ENCODE measurements at places on chromosomes 7 and 10.

- peak; percentile 59 for DNase-seq
Measured at GRCh38 chr10:132832186-132832969, 46.4 kb upstream of the NKX6-2 start.

GRCh38 chr10:116838143-116838725, 11.1 kb upstream of the ENO4 start:
- DNase-seq, result no peak

DNA sequence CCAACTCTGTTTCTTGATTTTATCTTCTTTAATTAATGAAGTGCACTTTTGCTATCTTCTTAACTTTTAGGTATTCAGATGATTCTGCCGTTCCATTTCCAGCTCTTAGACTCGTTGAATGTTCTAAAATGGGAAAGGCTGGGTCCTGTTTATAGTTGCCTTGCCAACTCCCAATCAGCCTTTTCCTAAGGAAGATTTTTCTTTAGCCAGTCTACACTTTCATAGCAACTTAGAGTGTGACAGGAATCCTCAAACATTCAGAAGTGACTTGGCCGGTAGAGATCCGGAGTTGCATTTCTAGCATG, 23.0 kb upstream of the TRIL start:
- DNase-seq, result no peak

DNA sequence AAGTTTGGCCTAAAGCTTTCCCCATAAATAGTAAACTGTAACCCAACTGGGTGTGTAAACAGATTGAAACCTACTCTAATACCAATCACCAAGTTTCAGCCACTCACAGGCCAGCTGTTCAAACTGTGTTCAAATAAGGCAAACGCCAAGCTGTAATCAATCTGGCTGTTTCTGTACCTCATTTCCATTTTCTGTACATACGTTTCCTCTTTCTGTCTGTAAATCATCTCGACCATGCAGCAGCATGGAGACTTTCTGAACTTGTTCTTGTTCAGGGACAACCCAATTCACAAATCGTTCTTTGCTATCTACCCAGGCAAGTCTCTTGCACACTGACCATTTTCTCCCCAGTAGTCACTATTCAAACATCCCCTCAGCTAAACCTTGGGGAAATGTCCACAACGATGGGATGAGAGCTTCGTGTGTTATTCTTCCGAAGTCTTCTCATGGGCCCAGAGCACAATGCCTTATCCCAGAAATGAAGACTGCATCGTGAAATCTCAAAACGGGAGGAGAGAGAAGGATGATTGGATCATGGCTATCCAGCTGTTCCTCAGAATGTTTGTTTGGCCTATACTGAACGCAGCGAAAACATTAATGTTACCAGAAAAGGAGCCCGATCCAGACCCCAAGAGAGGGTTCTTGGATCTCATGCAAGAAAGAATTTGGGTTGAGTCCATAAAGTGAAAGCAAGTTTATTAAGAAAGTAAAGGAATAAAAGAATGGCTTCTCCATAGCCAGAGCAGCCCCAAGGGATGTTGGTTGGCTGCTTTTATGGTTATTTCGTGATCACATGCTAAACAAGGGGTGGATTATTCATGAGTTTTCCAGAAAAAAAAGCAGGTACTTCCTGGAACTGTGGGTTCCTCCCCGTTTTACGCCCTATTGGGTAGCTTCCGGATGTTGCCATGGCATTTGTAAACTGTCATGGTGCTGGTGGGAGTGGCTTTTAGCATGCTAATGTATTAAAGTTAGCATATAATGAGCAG, 86.2 kb downstream of the SLC16A9 start:
- no peak for DNase-seq

GRCh38 chr7:123798532-123799188, 46.3 kb upstream of the HYAL4 start:
- no peak for DNase-seq

- DNase-seq, result no peak
Measured at GRCh38 chr7:23955145-23955544, 245.1 kb downstream of the STK31 start.

GRCh38 chr10:13056456-13057077, 43.4 kb upstream of the OPTN start:
- DNase-seq, result no peak

DNA sequence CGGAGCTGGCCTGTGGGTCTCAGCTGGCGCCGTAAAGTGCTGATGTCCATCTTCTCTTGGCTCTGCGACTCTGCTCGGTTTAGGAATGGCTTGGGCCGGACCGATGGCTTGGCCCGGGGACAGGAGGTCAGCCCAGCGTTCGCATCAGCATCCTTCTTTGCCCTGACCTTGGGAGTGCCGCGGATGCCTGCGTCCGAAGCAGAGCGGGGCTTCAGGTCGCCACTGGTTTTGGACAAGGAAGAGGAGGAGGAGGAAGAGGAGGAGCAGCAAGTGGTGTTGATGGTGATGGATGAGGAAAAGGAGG, 109.3 kb downstream of the NEURL1 start:
- DNase-seq, result no peak

- DNase-seq, result no peak
Measured at GRCh38 chr10:12459762-12460161, 110.4 kb downstream of the CAMK1D start.

- no peak for DNase-seq
Measured at GRCh38 chr7:151630851-151631569, 111.3 kb upstream of the RHEB start.
